ENCODE measurements at places on chromosomes 1 and 21.

DNA sequence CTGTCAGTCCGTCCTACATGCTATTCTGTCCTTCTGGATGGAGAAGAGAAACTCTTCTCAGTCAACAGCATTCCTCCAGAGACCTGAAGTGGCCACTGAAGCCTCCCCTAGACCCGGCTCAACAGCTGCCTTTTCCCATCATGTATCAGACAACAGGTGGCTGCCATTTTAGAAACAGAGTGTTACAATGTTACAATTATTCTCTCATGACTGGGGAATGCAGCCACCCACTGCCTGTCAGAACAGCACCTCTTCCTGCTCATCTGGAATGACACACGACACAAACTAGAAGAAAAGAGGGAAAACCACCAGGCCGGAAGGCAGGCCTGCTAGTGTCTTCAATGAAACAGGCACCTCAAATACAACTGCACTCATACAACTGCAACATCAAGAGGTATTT is 105.3 kb downstream of the PGBD5 start:
- DNase-seq: no peak

- no peak for DNase-seq
These were observed 44.0 kb downstream of the EDN2 start for GRCh38 chr1:41440321-41441085.

- no peak for DNase-seq
These were observed 173.0 kb downstream of the GABPA start for GRCh38 chr21:25907573-25908275.

- DNase-seq: no peak
These were observed 70.7 kb downstream of the RPE65 start for GRCh38 chr1:68379085-68379478.

DNA sequence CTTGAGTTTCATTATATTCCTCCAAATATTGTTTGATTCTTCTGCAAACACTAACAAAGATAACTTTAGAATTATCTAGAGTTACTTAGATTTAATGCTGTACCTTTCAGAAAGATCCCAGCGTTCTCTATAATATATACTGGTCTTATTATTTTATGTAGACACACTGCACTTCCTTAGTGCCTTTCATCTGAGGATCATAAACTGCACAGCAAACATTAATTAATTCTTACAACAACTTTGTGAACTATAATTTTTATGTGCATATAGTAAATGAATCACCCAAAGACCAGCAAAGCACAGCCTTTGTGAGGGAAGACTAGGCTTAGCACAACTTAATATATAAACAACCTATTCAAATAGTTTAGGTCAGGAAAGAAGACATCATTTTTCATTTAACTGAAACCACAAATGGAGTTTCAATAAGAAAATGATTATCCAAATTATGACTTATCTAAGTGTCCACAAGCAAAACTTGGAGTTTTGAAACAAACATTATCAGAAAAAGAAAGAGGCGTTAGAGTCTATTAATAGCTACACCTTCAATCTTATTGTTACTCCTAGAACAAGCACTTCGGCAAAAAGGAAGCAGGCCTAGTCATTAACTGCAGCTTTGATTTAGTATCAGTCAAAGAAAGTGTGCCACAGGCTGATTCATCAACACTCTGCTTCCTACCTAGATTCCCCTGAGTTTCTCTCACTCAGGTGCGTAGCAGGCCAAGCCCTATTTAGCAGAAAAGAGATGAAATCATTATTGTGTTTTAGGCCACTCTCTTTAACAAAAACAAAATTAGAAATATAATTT is 22.5 kb upstream of the RC3H1 start:
- DNase-seq: no peak

GRCh38 chr1:25889470-25889869 is 14.0 kb upstream of the PAQR7 start:
- DNase-seq: no peak

DNA sequence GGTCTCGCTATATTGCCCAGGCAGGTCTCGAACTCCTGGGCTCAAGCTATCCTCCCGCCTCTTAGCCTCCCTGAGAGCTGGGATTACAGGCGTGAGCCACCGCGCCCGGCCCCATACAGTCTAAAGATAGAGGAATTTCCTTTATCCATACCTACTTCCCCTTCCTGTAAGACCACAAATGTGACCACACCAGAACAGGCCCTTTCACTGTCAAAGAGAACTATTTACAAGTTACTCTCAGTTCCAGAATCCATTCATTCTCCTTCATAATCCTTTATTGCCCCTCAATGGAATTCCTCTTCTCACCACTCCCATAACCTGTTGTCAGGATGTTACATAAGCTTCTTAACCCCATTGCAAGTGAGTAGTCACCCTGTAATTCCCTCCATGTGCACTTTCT is 26.3 kb upstream of the SLC5A9 start:
- DNase-seq: no peak

DNA sequence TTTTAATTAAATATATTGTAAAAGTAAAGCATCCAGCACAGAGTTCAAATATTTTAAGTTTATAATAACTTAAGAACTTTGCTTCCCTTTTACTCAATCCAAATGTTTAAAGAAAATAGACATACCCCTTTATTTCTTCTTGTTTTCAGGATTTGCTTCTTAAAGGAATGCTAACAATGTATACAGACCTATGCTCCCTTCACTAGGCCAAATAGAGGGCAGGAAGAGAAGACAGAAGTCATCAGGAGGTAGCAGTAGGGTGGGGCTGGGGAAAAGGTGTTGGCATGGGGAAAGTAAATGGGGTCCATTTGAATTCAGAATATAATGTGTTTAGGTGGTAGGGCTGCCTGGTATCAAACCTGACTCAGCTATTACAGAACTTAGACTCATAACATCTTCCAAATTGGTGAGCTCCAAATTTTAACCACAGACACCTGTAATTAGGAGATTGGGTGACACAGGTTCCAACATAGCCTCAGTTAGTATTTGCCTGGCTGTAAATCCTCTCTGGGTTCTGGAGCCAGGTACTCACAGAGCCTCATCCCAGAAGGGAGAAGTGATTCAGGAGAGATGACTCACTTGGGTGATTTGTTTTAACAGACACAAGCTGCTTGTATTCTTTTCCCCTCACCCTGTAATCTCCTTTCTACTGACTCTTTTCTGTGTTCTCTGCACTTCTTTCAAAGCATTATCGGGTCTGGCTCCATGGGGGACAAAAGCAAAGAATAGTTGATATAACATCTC is 60.1 kb upstream of the DUSP10 start:
- DNase-seq: no peak

- DNase-seq: no peak
These were observed 69.9 kb downstream of the NAV1 start for GRCh38 chr1:201608635-201609395.

DNA sequence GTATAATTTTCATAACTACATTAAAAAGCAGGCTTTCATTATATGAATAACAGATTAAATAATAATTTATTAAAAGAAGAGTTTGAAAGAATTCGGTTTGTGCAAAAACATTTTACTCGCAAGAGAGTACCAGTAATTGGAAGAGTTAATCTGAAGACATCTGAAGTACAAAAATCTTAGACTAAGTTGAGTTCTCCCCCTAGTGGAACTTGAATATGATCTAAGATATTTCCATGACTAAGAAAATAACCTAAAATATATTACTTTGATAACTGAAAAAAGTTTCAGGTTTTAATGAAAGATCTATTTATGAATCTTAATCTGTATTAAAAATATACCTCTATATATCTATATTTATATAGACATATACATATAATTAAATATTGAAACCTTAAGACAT is 112.5 kb upstream of the GFI1 start:
- no peak for DNase-seq

DNA sequence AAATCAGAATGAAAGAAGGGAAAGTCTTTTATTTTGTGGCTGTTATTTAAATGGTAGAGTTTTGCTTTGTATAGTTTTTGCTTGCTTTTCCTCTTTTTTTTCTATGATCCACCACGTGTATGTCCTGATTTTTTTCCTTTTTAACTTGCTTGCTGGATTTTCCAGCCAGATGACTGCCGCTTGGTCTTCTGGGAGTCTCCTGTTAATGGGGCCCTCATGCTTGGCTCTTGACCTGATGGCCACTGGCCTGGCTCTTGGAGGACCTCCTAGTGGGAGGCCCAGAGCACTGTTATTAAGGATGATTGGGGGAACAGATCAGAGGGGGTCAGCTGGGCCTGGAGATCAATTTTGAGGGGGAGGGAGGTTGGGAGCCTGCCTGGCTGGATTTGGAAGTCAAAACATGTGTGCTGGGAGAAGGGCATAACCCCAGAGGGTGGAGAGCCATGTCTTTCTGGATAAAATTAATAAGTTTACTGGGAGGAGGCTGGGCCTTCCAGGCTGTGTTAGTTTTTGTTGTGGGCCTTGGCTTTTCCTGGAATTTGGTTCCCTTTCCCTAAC is 1.2 kb downstream of the FGGY start:
- no peak for DNase-seq

DNA sequence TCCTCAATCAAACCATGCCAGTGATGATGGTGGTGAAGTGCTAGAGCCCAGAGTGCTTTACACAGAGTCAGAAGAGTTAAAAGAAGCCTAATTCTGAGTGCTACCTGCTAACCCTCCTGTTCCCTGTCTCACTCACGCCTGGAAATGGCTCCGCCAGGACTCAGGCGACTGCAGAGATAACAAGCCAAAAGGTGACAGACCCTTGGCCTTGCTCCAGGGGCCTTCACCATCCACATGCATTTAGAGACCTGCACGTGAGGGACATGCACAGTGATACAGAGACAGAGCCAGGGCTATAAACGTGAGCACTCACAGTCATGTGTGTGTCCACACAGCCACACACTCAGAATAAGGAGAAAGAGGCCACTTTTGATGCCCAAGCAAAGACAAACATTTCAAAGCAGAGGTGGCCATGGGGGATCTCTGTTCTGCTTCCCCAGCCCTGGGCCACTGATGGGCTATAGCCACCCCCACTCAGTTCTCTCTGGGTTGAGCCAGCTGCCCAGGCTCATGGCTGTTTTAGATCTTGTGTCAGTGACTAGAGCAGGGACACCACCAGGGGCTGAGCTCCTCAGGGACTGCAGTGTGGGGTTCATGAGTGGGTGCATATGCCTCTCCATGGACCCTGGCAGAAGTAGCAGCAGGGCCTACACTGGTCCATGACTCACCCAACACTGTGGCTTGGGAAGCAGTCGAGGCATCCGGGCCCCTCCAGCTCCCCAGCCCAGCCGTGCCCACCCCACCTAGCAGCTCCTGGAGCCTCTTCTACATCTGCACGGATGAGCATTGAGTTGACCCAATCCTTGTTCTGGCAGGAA is 117.2 kb downstream of the EPHB2 start:
- no peak for DNase-seq

GRCh38 chr1:36089393-36090121 is 865 bp downstream of the ADPRS start:
- DNase-seq: no peak

DNA sequence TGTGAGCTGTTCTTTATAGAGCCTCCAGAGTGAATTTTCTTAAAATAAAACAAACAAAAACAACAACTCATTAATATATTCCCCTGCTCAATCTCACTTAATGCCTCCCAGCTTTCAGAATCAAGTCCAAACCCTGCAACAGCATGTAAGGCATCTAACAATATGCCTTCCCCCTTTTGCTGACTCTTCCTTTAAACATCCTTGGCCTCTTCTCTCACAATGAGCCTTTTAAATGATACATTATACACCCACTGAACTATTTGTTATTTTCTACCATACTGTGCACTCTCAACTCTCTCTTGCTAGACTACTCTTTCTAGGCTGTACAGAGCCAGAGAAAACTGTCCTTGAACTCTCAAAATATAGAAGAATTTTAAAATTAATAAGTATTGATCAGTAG is 115.2 kb upstream of the SNX7 start:
- no peak for DNase-seq

Measured in activated gamma-delta T cell treated with anti-CD3 and anti-CD28 coated beads, Interleukin-2, amount 50 U/mL, for 16 hours (primary cell).